Ovary (tissue), 10 donors: ENCODE measurements at places on chromosomes 7 and 10. TPM values are rescaled to one million over a fixed set of nuclear protein-coding genes. Genes with fewer than 3 reads are reported as not detected.
A peak's percentile ranks its signal among the peaks of the same experiment; 100 is the strongest.

GRCh38 chr10:127254276-127254675 is 57.9 kb upstream of the INSYN2A start:
- no peaks in the 10 kb centered on the region for H3K27me3 ChIP-seq
- H3K27ac ChIP-seq: no peak overlapping the region
- DNase-seq: no peak

Gene CLDN3
- 8.2 TPM for total RNA-seq

Gene TLX1
- total RNA-seq: not detected

DNA sequence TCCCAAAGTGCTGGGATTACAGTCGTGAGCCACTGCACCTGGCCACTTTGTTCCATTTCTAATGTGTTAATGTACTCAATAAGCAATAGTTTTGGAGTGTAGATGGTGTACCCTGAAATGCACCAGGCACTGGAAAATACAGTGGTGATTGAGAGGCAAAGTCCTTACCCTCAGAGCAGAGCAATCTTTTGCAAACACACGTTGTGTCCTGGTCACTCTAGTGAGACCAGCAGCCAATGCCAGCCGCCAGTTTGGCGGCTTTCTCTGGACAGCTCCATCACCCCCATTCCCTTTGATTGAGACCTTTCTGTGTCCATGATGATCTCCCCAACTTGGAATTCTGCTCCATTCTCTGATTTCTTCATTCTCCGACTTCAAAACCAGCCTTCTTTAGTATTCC is 231.3 kb downstream of the GALNT17 start:
- no peaks in the 10 kb centered on the region for H3K27me3 ChIP-seq
- no peaks in the 10 kb centered on the region for H3K4me1 ChIP-seq
- no peak overlapping the region for H3K27ac ChIP-seq

DNA sequence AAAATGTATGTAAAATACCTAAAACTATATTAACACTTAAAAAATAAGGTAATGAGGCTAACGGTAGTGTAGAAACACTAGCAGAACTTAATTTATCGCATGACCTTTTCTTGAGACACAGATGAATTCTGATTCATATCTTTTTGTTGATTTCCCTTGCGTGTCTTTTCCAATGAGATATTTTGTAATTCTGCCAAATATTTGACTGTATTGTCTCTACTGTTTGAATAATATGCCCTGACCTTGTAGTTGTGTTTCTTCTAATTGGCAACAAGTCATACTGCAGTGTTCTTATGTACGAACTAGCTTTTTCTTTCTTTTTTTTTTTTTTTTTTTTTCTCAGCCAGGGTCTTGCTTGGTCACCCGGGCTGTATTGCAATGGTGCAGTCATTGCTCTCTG is 9.2 kb upstream of the ABCB1 start:
- no peak for DNase-seq
- H3K27ac ChIP-seq: no peak overlapping the region
- H3K36me3 ChIP-seq: no peaks in the 10 kb centered on the region
- no peaks in the 10 kb centered on the region for H3K27me3 ChIP-seq

GRCh38 chr7:148819697-148820360 is 64.3 kb downstream of the EZH2 start:
- H3K4me1 ChIP-seq: no peaks in the 10 kb centered on the region
- H3K27ac ChIP-seq: no peak overlapping the region

- no peak overlapping the region for H3K4me3 ChIP-seq
- H3K36me3 ChIP-seq: no peaks in the 10 kb centered on the region
- no peaks in the 10 kb centered on the region for H3K27me3 ChIP-seq
- H3K4me1 ChIP-seq: no peaks in the 10 kb centered on the region
Measured at GRCh38 chr10:123611876-123612275, 54.3 kb upstream of the GPR26 start.

Gene EN2
- 0.57 TPM for total RNA-seq

DNA sequence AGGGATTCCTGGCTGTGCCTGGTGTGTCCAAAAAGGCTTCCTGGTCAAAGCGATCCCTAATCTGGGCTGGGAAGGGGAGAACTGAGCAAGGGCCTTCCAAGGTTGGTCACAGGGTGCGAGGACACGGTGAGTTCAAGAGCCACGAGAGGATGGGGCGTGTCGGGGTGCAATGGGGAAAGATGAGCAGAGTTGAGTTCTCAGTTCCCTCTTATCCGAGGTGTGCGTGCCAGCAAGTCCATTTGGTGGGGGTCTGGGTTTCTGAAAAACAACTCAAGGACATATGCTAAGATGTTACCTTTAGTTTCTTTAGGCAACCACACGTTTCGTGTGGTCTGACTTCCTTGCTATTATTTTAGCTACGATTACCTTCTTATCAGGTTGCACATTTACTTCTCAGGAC is 1.3 kb downstream of the ZNF775 start:
- H3K36me3 ChIP-seq: no peaks in the 10 kb centered on the region
- no peak overlapping the region for H3K4me3 ChIP-seq
- no peak overlapping the region for H3K27ac ChIP-seq
- H3K27me3 ChIP-seq: no peaks in the 10 kb centered on the region
- no peak for DNase-seq

DNA sequence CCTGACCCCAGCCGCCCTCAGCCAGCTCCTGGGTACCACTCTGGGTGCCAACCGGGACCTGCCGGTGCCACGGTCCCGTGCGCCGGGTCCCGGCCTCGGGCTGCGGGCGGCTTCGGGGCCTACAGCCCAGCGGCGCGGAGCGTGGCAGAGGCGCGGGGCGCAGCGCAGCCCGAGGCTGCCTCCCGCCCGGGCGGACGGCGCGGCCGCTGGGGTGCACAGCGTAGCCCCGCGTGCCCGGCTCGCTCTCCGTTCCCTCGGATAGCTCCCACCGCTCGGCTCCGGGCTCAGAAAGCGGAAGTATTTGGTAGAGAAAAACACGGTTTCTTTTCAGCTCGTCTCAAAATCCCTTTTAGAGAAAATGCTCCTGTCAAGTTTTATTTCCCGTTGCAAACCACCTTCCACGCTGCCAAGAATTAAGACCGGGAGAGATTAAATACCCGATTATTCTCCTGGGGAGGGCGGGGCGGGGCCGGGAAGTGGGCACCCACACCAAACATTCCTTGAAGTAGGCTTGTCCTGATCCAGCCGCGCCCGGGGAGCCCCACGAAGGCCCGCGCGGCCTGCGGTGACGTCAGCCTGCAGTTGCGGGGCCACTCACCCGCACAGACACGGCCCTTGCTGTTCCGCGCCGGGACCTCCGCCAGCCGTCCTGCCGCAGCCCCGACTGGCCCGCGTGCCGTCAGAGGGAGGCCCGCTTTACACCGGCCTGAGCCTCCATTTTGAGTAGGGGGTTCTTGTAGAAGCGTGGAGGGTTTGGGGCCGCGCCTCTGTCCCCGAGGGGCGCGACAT is 7.2 kb downstream of the HOXA13 start:
- peaks cover 8% of the 10 kb centered on the region for H3K27me3 ChIP-seq
- no peaks in the 10 kb centered on the region for H3K36me3 ChIP-seq
- DNase-seq: no peak
- no peak overlapping the region for H3K27ac ChIP-seq

GRCh38 chr7:151677581-151678226 is 158.0 kb upstream of the RHEB start:
- H3K27ac ChIP-seq: no peak overlapping the region
- H3K4me3 ChIP-seq: no peak overlapping the region
- DNase-seq: no peak
- no peaks in the 10 kb centered on the region for H3K27me3 ChIP-seq

Gene LRRC4
- 4.5 TPM for total RNA-seq

Gene PRLHR
- total RNA-seq: not detected

- H3K4me3 ChIP-seq: no peak overlapping the region
- H3K4me1 ChIP-seq: no peaks in the 10 kb centered on the region
- DNase-seq: no peak
- no peaks in the 10 kb centered on the region for H3K36me3 ChIP-seq
Measured at GRCh38 chr10:90148116-90148855, 446.9 kb downstream of the KIF20B start.

Gene LLCFC1
- total RNA-seq: not detected

Gene NMT2
- total RNA-seq: 11.5 TPM

GRCh38 chr7:112668561-112668960 is 121.6 kb downstream of the TMEM168 start:
- H3K27me3 ChIP-seq: peaks cover 2% of the 10 kb centered on the region
- H3K4me3 ChIP-seq: no peak overlapping the region
- DNase-seq: no peak

GRCh38 chr10:72088889-72089575 is 681 bp upstream of the SPOCK2 start:
- H3K27me3 ChIP-seq: no peaks in the 10 kb centered on the region
- no peak overlapping the region for H3K4me3 ChIP-seq
- DNase-seq: no peak
- no peak overlapping the region for H3K27ac ChIP-seq
- no peaks in the 10 kb centered on the region for H3K36me3 ChIP-seq

DNA sequence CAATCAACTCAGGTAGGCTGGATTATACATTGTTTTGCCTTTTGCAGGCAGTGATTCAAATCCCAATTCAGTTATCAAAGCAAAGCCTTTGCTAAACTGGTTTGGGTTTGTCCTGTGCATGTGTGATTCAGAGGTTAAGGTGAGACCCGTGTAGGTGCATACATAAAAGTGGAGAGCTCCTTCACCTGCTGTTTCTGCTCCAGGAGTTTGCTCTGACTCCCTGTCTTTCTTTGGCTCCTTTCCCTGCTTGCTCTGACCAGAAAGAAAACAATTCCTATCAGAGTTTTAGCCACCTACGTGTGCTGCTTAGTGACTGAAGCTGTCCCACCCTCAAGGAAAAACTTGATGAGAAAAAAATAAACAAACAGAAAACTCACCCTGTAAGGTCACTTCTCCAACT is 101.1 kb downstream of the TPST1 start:
- no peaks in the 10 kb centered on the region for H3K36me3 ChIP-seq
- H3K4me3 ChIP-seq: no peak overlapping the region
- no peak overlapping the region for H3K27ac ChIP-seq
- no peak for DNase-seq

Gene CDHR3
- 76.4 TPM for total RNA-seq

Gene SFMBT2
- 25.1 TPM for total RNA-seq

- H3K4me1 ChIP-seq: peaks cover 37% of the 10 kb centered on the region
- H3K36me3 ChIP-seq: no peaks in the 10 kb centered on the region
Measured at GRCh38 chr10:124741281-124741921, 2.8 kb downstream of the FAM53B start.

DNA sequence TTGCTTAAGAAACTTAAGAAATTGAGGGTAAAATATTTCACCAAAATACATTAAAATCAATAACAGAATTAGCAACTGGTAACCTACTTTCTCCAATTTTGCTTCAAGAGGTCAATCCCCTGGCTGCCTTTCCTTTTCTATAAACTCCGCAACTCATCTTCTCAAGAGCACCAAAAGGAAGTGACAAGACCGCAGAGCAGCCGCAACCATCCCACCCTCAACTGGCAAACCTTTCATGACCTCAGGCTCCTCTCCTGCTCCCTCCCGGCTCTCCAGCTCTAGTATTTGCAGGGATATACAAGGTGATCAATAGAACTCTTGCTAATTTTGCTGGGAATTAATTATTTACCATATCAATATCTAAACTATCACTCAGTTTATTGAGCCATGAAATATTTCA is 88.9 kb downstream of the ATE1 start:
- H3K4me3 ChIP-seq: no peak overlapping the region
- no peaks in the 10 kb centered on the region for H3K36me3 ChIP-seq
- no peaks in the 10 kb centered on the region for H3K27me3 ChIP-seq
- no peaks in the 10 kb centered on the region for H3K4me1 ChIP-seq
- no peak overlapping the region for H3K27ac ChIP-seq

GRCh38 chr10:98028168-98028770 is 2.2 kb downstream of the CRTAC1 start:
- no peak overlapping the region for H3K27ac ChIP-seq
- peaks cover 9% of the 10 kb centered on the region for H3K4me1 ChIP-seq
- H3K36me3 ChIP-seq: no peaks in the 10 kb centered on the region
- H3K27me3 ChIP-seq: no peaks in the 10 kb centered on the region
- peak; percentile 37 for DNase-seq

DNA sequence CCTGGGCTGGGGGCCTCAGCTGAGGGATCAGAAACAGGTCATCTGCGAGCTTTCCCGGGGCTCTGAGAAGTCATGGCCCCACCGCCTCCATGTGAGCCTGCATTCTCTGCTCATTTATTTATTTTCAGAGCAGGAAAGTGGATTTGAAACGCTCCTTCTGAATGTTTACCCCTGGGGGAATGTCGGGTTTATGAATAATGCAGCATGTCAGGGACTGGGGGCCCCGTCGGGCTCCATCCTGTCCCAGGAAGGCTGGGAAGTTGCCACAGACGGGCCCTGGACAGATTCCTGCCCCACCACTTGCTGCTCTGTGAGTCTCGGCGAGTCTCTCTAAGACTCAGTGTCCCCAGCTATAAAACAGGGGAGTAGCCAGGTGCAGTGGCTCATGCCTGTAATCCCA is 11.9 kb upstream of the GTF2IRD1 start:
- no peaks in the 10 kb centered on the region for H3K4me1 ChIP-seq
- no peak overlapping the region for H3K4me3 ChIP-seq
- no peaks in the 10 kb centered on the region for H3K27me3 ChIP-seq
- no peak overlapping the region for H3K27ac ChIP-seq

- H3K27me3 ChIP-seq: no peaks in the 10 kb centered on the region
- no peak for DNase-seq
- H3K27ac ChIP-seq: no peak overlapping the region
- H3K4me3 ChIP-seq: no peak overlapping the region
Measured at GRCh38 chr10:5038733-5039132, 35.1 kb upstream of the AKR1C2 start.

- H3K36me3 ChIP-seq: no peaks in the 10 kb centered on the region
- no peaks in the 10 kb centered on the region for H3K4me1 ChIP-seq
- no peak for DNase-seq
- H3K27me3 ChIP-seq: no peaks in the 10 kb centered on the region
- no peak overlapping the region for H3K27ac ChIP-seq
Measured at GRCh38 chr7:127591189-127591588, 2.3 kb upstream of the FSCN3 start.

Gene ANKRD2
- total RNA-seq: not detected

DNA sequence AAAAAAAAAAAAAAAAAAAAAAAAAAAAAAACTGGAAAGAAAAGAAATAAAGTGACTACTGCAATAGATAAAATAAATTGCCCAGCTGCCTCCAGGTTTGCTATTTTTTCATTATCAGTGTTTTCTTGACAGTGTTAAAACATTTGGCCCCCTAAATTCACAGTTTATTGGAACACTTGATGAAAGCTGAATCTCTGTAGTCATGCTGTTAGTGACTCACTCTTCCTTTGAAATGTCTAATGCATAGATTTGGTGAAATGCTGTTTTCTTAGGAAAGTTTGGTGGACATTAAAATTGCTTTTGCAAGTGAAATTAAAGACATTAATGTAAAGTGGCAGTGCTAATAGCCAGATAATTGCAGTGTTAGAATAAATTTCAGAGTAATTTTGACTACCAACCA is 785.2 kb downstream of the NRG3 start:
- H3K4me1 ChIP-seq: no peaks in the 10 kb centered on the region
- H3K4me3 ChIP-seq: no peak overlapping the region
- no peaks in the 10 kb centered on the region for H3K36me3 ChIP-seq
- no peak for DNase-seq
- no peaks in the 10 kb centered on the region for H3K27me3 ChIP-seq

Gene BTBD16
- not detected for total RNA-seq

- H3K4me3 ChIP-seq: no peak overlapping the region
Measured at GRCh38 chr10:55979203-55979602, 381.9 kb downstream of the ZWINT start.

- peak overlapping the region; percentile 99 for H3K4me3 ChIP-seq
- no peak for DNase-seq
- H3K27me3 ChIP-seq: no peaks in the 10 kb centered on the region
- H3K36me3 ChIP-seq: no peaks in the 10 kb centered on the region
- H3K27ac ChIP-seq: peak overlapping the region; percentile 88
- peaks cover 10% of the 10 kb centered on the region for H3K4me1 ChIP-seq
Measured at GRCh38 chr7:100867776-100868485, 744 bp downstream of the TRIP6 start.
